Activated naive CD8-positive, alpha-beta T cell treated with anti-CD3 and anti-CD28 coated beads, Interleukin-2, amount 10 ng/mL, durations not matched to agents 7 days and 5 days (primary cell): ENCODE measurements at places on chromosomes 16 and 17. TPM values are rescaled to one million over a fixed set of nuclear protein-coding genes. Genes with fewer than 3 reads are reported as not detected.

- no peaks in the 10 kb centered on the region for H3K27me3 ChIP-seq
- no peak overlapping the region for H3K27ac ChIP-seq
- no peak for DNase-seq
- no peaks in the 10 kb centered on the region for H3K36me3 ChIP-seq
- H3K4me1 ChIP-seq = no peaks in the 10 kb centered on the region
- H3K4me3 ChIP-seq = no peak overlapping the region
These were observed 195.4 kb upstream of the KCNJ16 start for GRCh38 chr17:69879576-69879975.

DNA sequence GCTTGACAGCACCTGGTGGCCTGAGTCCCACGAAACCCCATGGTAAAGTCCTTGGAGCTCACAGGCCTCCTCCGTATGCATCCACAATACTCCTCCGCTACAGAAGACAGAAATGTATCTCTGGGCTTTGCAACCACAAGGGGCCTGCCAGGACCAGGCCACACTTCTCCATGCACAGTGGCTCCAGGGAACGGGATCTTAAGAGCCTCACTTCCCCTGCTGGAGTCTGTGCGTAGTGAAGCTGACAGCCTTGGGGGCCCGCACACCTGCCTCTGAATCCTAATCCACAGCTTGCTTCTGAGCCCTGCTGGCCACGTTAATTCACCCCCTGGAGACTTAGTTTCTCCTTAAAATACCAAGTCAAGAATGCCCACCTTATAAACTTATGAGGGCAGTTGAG, 125.7 kb downstream of the COPRS start:
- H3K4me3 ChIP-seq = no peak overlapping the region
- no peaks in the 10 kb centered on the region for H3K36me3 ChIP-seq
- no peak for DNase-seq
- H3K27me3 ChIP-seq = peaks cover 12% of the 10 kb centered on the region

- no peak overlapping the region for H3K4me3 ChIP-seq
- no peak for DNase-seq
- no peaks in the 10 kb centered on the region for H3K27me3 ChIP-seq
- peaks cover 12% of the 10 kb centered on the region for H3K36me3 ChIP-seq
- H3K4me1 ChIP-seq = peaks cover 2% of the 10 kb centered on the region
- no peak overlapping the region for H3K27ac ChIP-seq
These were observed 8.2 kb upstream of the PHAF1 start for GRCh38 chr16:67101311-67102082.

DNA sequence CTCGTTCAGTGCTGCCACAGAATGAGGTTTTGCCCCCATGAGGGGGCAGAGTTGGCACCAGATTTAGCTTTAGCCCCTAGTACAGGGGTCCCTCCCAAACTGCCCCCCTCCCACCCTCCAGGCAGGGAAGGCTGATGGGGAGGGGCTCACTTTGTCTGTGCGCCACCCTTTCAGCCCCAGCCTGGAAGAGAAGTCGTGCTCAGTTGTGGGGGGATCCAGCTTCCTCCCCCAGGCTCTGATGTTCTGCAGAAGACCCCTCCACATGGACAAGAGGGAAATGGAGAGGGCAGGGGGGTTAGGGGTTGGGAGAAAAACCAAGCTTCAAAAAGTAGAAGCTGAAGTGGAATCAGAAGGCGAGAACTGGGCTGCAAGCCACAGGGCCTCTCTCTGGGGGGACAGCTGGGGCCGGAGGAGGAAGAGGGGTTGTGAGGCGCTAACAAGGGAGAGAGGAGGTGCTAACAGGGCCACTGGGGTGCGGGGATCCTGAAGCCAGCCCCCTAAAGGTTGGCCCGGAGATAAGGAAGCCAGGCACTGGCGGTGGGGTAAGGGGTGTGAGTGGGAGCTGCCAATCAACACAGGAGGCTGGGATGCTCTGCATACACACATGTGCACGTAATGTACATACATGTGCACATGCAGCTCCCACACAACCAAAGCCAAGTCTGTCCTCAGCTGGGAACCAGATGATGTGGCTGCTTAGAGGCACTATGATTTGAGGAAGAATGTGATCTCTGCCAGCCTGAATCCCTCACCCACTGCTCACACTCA, 7.0 kb upstream of the TMEM92 start:
- peaks cover 2% of the 10 kb centered on the region for H3K4me1 ChIP-seq
- no peak overlapping the region for H3K4me3 ChIP-seq
- H3K36me3 ChIP-seq = no peaks in the 10 kb centered on the region
- no peak overlapping the region for H3K27ac ChIP-seq
- peaks cover 13% of the 10 kb centered on the region for H3K27me3 ChIP-seq

DNA sequence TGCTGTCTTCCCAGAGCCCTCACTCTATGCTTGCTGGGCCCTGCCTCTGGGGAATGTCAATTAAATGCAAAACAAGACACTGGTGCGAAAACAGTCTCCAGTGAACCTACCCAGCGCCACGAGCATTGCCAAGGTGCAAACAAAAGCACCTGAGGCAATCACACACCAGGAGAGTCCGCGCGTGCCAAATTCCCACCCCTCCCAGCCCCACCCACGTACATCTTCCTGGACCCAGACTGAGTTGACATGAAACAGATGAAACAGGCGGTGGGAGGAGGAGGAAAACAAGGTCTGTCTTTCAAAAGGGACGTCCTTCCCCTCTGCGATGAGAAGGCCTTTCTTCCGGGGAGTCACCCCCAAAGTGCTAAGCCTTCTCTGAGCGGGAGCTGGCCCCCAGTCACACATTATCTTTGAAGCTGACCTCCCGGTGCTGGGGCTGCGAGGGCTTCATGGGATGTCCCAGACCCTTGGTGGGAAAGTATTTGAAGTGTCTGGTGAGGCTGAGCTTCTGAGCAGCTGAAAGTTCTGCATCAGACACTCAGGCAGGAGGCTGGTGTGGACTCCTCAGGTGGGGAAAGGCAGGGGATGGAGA, 200.4 kb downstream of the AXIN2 start:
- H3K27ac ChIP-seq = no peak overlapping the region
- no peak for DNase-seq
- peaks cover 3% of the 10 kb centered on the region for H3K4me1 ChIP-seq
- no peak overlapping the region for H3K4me3 ChIP-seq
- H3K36me3 ChIP-seq = peaks cover 1% of the 10 kb centered on the region

GRCh38 chr16:55403464-55403863, 75.5 kb upstream of the MMP2 start:
- H3K4me3 ChIP-seq = no peak overlapping the region
- no peaks in the 10 kb centered on the region for H3K36me3 ChIP-seq
- DNase-seq = no peak
- H3K27ac ChIP-seq = no peak overlapping the region
- no peaks in the 10 kb centered on the region for H3K4me1 ChIP-seq

DNA sequence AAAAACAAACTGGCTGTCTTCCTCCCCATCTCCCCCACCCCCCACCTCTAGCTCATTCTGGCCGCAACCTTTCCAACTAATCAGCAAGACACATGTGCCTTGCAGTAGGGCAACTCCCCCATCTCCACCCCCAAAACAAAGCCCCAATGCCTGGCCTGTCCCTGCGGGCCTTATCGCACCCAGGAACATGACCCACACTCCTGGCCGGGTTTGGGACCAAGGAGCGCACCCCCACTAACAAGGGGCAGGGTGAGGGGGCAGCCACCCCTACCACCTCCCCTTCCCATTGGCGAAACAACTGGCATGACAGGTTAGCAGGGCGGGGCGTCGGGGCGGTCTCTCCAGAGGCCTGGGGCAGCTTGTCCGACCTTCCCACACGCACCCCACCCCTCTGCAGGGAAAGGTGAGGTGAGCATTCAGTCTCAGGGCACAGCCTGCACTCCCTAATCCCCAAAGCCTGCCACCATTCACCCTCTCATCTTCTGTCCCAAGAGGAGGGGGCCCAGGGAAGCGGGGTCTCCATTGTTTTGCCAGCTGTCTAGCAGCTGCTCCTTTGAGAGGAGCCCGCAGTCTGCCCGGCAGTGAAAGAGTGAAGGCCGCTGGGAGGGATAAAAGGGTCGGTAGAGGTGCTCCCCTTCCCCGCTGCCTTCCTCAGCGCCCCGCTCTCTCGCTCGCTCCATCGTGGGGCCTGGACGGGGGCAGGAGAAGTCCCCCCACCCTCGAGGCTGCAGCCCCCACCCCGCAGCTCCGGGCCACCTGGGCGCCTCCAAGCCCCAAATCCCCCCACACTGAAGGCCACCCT, 765 bp downstream of the MYO18A start:
- H3K27me3 ChIP-seq = peaks cover 12% of the 10 kb centered on the region
- peak; percentile 47 for DNase-seq
- peaks cover 29% of the 10 kb centered on the region for H3K4me1 ChIP-seq
- H3K27ac ChIP-seq = peak overlapping the region; percentile 12
- H3K36me3 ChIP-seq = no peaks in the 10 kb centered on the region
- peak overlapping the region; percentile 49 for H3K4me3 ChIP-seq

- no peak overlapping the region for H3K27ac ChIP-seq
- H3K36me3 ChIP-seq = peaks cover 32% of the 10 kb centered on the region
- peaks cover 6% of the 10 kb centered on the region for H3K4me1 ChIP-seq
- no peak for DNase-seq
- H3K4me3 ChIP-seq = no peak overlapping the region
These were observed 7.7 kb upstream of the TBKBP1 start for GRCh38 chr17:47686276-47686635.

- no peak for DNase-seq
- peak overlapping the region; percentile 91 for H3K27ac ChIP-seq
- H3K4me1 ChIP-seq = peaks cover 27% of the 10 kb centered on the region
- H3K36me3 ChIP-seq = peaks cover 12% of the 10 kb centered on the region
These were observed 1.3 kb downstream of the KCTD2 start for GRCh38 chr17:75048249-75048878.

DNA sequence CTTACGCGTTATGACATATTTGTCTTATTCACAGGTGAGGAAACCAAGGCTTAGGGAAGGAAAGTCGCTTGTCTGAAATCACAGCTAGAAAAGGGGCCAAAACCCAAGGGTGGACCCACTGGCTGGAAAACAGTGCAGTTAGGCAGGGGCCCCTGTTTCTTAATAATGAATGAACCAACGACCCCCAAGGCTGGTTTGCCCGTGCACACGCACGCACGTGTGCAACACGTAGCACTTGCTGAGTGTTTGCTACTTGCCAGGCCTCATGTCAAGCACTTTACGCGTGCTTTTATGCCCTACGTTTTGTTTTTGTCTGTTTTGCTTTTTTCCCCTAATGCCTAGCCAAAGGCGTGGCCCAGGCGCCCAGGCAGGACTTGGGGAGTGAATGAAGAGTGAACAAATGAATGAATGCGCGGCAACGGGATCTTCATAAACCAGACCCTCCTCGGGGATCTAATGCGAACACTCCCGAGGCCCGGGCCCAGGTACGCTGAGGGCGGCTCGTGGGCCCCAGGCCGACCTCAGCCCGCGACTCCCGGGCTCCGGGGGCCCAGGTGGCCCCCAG, 571 bp upstream of the USP10 start:
- DNase-seq = no peak
- no peaks in the 10 kb centered on the region for H3K36me3 ChIP-seq
- H3K4me3 ChIP-seq = peak overlapping the region; percentile 84

DNA sequence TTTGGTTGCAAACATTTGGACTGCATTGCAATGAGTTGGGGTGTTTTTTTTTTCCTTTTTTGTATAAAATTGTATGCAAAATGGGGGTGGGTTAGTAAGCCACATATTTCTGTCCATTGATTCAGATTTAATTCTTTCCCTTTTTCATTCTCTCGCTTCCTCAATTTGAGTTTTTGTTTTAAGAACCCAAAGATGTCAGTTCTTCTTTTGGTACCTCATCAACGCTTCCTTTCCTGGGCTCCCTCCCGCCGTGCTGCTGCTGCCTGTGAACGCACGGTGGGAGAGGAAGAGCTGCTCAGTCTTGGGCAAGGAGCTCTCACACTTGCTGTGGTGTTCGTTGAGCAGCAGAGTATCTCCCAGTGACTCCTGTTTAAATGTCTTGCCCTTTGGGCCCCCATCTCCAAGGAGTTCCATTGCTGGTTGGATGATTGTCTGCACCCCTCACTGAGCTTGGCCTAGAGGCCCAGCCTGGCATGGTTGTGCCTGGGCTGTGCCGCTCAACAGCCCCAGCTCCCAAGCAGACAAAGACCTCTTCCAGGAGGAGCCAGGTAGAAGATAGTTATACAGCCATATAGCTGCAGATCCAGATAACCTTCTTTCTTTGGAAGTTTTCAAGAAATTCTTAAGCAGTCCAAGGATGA, 13.6 kb downstream of the UBFD1 start:
- no peaks in the 10 kb centered on the region for H3K4me1 ChIP-seq
- no peak for DNase-seq
- no peaks in the 10 kb centered on the region for H3K27me3 ChIP-seq
- H3K36me3 ChIP-seq = peaks cover 18% of the 10 kb centered on the region
- H3K4me3 ChIP-seq = no peak overlapping the region
- H3K27ac ChIP-seq = no peak overlapping the region

DNA sequence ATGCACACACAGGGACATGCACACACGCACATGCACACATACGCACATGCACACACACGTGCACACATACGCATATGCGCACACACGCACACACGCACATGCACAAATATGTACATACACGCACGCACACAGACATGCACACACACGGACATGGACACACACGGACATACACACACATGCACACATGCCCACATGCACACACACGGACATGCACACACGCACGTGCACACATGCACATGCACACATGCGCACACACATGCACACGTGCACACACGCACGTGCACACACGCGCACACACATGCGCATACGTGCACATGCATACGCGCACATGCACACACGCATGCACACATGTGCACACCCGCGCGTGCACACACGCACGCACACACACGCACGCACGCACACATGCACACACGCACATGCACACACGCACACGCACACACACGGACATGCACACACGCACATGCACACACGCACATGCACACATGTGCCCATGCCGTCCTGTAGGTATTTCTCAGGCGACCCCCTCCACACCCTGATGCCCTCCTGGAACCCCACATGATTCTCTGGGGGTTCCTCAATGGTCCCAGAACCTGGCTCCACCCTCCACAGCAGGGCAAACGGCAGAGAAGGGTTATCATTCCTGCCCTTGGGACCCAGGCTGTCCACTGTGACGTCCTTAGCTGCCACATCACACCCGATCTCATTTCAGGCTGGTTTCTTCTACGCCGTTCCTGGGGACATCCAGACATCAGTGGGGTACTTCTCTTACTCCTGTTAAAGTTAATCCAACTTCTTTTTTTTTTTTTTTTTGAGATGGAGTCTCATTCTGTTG, 9.6 kb upstream of the RBFOX3 start:
- H3K4me1 ChIP-seq = no peaks in the 10 kb centered on the region
- H3K27me3 ChIP-seq = peaks cover 10% of the 10 kb centered on the region
- no peak overlapping the region for H3K4me3 ChIP-seq
- H3K36me3 ChIP-seq = no peaks in the 10 kb centered on the region
- DNase-seq = peak; percentile 9
- H3K27ac ChIP-seq = no peak overlapping the region

DNA sequence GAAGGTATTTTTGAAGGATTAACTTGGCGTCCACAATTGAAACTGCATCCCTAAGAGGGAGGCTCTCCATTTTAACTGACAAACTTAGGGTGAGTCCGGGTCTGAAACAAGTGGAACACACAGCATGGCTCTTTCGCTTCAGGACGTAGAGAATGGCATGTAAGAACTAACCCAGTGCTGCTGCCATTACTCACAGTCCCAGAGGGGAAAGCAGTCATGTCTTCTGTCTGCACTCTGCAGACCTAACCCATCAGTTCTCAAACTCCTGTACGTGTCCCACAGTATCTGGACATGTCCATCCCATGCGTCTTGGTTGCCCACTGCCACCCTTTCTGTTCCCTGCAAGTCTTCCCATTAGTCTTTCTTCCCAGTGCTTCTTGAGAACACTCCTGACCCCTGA, 563 bp downstream of the ST6GALNAC1 start:
- no peak overlapping the region for H3K4me3 ChIP-seq
- no peak for DNase-seq
- peaks cover 3% of the 10 kb centered on the region for H3K4me1 ChIP-seq

Gene ZDHHC1
- 0.36 TPM for total RNA-seq

Gene NAGS
- total RNA-seq = 1.4 TPM

Gene TNFRSF13B
- total RNA-seq = not detected

Gene ARHGAP27
- 114 TPM for total RNA-seq

Gene EPOP
- 7.2 TPM for total RNA-seq

Gene CNTNAP4
- total RNA-seq = not detected
